ENCODE measurements at places on chromosomes 7 and 10.

- no peak for DNase-seq
These were observed 65.8 kb downstream of the MGMT start for GRCh38 chr10:129532838-129533237.

DNA sequence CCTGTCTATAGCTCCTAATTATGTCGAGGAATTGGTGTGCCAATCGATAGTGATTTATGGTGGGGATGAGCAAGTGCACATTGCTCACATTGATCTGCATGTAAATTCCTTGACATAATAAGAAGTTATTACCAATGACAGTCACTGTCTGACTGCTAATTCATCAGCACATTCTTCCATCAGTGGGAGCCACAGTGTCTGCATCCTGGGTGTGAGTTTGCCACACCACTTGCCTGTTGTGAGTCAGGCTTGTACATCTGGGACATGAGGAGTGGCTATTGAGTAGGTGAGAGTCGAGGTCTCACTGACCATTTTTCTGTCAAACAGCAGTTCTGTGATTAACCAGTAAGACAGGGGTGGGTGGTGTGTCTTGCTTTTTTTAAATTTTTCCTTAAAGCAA is 263.4 kb downstream of the LRMDA start:
- no peak for DNase-seq

- no peak for DNase-seq
These were observed 22.1 kb upstream of the LMOD2 start for GRCh38 chr7:123633553-123633952.

DNA sequence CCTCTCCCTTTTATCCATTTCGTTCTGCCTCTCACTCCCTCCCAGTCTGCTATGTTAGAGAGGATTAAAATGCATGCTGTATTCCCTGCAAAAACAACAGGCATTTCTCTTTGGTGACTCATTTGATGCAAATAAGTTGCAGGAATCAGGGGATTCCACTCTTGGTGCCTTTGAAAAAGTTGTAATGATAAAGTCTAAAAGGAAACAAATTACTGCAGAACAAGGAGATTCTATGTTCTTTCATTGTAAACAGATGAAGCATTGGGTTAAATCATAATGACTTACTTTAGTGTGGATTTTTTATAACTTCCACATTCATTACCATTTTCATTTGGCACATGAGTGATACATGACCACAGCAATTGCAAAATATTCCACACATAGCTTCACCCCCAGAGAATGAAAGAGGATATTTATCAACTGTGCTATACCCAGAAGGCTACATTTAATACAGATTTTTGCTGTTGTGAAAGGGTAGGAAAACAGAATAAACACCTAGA is 33.4 kb upstream of the ABLIM1 start:
- no peak for DNase-seq

GRCh38 chr10:20289070-20289828 is 473.0 kb downstream of the PLXDC2 start:
- DNase-seq = no peak

GRCh38 chr10:21757185-21757901 is 223.3 kb downstream of the MLLT10 start:
- no peak for DNase-seq

DNA sequence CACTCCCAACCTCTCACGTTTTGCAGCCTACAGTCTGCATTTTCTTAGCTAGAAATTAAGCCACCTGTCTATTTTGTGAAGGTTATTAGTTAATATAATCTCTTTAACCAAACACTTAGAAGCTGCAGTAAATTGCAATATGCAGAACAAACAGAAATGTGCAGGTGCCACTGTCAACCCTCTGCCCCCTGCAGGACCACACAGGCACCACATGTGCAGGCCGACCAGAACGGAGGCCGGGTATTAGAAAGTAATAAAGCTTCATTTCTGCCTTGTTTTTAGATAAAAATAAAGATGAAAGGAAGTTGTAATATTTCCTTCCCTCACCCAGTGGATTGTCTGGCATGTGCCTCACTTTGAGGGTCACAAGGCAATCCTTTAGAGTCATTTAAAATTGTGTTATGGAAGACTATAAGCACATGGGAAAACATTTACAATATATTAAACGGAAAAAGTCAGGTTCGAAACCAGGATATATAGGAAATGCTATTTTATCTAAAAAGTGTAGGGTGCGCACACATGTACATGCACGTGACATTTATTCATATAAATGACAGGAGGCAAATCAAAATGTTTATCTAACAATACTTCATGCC is 158.2 kb downstream of the ARHGAP12 start:
- no peak for DNase-seq

DNA sequence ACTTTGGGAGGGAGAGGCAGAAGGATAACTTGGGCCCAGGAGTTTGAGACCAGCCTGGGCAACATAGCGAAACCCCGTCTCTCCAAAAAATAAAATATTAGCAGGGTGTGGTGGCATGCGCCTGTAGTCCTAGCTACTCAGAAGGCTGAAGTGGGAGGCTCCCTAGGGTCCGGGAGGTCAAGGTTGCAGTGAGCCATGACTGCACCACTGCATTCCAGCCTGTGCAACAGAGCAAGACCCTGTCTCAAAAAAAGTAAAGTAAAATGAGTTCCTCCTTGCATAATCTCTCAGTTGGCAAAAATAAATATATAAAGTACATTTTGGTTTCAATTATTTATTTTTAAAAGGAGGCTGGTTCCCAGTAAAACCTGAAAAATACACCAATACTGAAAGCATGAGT is 11.8 kb downstream of the NANOS1 start:
- DNase-seq = no peak

- DNase-seq = no peak
These were observed 55.5 kb downstream of the KDM7A start for GRCh38 chr7:140121326-140121725.

DNA sequence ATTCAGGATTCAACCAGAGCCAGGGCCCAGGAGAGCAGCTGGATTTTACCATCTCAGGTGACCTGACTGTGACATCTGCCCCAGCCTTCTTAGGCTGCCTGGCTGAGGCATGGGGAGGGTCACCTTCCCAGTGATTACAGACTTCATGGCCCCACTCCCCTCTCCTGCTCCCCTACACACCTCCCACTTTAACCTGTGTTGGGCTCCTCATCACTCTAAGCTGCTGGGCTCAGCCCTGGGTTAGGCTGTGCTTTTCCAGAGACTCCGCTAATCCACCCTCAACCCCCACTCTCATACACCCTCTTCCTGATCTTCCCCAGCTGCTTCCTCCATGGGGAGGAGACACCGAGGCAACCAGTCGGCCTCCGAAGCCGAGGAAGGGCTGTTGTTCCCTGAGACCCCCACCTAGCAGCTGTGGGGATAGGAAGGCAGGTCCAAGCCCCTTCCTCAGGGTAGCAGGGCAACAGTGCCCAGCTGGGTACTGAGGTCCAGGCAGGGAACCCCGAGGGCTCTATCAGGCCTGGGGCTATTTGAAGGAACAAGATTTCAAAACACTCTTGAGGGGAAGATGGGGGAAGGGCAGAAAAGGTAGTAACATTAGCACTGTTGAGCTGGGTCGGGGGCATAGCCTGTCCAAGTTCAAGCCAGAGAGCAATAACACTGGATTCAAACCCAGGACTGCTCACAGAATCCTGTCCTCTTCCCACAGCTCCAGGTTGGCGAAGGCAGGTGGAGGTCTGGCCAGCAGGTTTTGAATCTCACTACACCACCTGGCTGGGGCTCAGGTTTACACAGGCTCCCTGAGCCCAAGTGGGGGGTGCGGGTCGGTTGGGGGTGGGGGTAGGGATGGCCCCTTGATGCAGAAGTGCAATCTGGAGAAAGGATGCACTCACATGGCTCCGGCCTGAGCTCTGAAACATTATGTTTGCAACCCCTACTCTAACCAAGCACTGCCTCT is 1.8 kb downstream of the IMPDH1 start:
- DNase-seq = no peak

DNA sequence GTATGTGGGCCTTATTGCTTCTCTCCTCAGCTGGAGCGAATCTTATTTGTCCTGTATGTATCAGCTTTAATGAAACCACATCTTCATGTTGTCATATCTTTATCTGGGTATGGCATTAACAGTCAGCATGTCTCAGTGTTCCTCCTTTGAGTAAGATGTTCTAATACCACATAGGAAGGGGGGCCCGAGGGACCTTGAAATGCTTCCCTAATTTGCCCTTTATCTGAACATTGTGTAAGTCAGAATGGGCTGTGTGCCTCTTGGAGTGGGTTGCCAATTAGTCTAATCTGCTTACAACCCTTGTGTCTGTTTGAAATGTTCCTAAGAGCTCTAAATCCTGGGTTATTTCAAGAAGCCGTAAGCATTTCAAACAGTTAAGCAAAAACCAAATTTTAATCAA is 623.8 kb downstream of the SUGCT start:
- no peak for DNase-seq

DNA sequence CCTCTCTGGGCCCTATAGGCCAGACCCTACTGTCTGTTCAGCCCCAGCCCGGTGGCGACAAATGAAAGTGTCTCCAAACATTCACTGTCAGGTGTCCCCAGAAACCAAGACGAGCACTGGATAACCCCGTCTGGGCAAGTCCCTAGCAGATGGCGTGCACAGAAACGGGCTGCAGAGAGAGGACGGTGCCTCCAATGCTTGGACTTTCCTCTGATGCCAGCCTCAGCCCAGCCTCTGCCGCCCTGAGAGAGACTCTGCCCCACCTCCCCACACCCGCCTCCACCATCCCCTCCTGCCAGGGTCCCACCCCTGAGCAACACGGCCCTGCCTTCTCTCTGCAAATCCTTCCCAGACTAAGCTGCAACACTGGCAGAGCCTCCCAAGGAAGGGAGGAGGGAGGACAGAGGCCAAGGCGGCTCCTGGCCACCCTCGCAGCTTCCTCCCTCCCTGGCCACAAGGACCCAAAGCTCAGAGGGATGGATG is 7.4 kb upstream of the LFNG start:
- DNase-seq = no peak

GRCh38 chr7:47218378-47219176 is 363.3 kb downstream of the TNS3 start:
- DNase-seq = no peak

GRCh38 chr7:80722616-80723195 is 84.3 kb downstream of the CD36 start:
- no peak for DNase-seq

DNA sequence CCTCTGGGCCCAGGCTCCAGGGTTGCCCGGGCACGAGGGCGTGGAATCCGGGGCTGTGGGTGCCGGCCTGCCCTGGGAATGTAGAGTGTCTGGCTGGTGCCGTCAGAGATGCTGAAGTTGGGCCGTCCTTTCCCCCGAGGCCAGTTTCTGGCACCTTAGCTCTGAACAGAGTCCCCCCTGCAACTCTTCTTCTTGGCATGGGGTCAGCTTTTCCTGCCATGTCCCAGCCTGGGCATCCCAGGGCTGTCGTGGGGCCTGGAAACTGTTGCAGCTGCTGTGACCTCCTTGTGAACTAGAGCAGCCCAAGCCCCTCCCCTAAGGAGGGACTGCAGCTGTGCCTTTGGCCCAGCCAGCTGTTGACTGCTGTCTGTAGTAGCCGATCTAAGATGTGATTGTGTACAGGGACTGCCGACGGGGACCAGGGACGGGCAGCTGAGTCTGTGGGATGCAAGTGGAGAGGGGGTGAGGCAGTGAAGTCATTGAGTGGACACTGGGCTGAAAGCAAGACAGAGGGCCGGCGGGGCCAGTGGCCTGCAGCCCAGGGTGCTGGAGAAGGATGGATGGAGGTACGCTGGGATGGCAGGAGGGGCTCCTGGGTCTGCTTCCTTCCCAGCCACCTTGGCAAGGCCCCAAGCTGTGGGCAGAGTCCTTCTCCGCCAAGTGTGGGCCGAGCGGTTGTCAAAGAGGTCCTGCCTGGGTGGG is 35.8 kb downstream of the GBX1 start:
- no peak for DNase-seq

Data from neural crest cell (in vitro differentiated cells).